GM13976 (cell line): ENCODE measurements at places on chromosomes 4 and X.

GRCh38 chr4:129446074-129446473, 350.1 kb downstream of the C4orf33 start:
- DNase-seq, result no peak

DNA sequence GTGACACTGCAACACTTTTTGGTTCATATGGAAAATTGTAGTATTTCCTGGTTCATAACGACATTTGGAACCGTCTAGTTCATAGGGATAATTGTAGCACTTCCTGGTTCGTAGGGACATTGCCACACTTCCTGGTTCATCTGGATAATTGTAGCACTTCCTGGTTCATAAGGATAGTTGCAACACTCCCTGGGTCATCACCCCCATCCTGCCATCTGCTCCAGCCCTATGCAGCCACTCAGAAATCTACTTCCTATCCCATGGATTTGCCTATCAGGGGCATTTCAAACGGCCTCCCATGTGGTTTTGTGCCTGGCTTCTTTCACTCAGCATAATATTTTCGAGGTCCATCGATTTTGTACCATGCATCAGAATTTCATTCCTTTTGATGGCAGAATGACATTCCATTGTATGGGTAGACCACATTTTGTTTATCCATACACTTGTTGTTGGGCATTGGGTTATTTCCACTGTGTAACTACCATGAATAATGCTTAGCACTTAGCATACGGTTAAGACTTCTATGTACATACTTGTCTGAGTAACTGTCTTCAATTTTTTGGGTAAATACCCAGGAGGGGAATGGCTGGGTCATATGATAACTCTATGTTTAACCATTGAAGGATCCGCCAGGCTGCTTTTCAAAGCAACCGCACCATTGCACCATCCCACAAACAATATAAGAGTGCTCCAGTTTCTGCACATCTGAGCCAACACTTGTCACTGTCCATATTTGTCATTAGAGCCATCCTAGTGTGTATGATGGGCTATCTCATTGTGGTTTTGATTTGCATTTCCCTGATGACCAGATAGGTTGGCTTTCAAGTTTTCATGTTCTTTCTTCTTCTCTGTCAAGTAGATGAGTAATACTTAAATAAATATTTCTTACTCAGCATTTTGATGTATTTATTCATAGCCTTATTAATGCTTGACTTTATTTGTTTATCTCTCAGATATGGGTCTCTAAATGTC, 58.3 kb upstream of the CD99 start:
- no peak for DNase-seq

DNA sequence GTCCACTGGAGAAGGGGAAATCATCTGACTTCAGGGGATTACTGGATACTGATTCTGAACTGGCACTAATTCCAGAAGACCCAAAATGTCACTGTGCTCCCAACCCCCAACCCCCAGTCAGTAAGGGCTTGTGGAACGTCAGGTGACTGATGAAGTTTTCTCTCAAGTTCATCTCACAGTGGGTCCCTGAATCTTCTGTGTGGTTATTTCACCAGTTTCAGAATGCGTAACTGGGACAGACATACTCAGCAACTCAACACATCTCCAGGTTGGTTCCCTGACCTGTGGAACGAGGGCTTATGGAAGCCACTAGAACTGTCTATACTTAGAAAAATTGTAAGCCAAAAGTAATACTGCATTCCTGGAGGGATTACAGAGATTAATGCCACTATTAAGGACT, 45.3 kb downstream of the DDX60L start:
- no peak for DNase-seq

DNA sequence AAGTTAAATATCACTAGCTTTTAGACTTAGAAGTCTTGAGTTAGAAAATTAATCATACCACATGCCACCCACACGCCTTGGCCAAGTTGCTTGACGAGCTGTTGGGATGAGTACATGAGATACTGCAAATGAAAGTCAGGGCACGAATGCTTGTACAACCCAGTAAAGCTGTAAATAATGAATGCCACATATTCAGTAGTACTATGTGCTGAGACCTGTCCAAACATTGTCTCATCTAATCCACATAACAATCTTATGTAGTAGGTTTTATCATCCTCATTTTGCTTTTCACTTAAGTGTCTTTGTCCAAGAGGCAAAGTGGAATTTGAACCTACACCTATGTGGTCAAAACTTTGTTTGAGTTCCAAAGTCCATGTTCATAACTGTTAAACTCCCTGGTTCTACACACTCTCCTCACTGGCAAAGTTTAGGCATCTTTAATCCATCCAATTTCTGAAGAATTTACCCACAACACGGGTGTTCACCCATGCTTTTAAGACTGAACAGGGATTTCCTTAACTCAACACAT, 74.1 kb downstream of the LDB2 start:
- DNase-seq, result no peak

- DNase-seq, result no peak
Measured at GRCh38 chr4:17397611-17398010, 114.3 kb downstream of the QDPR start.

GRCh38 chr4:174120446-174121295, 162.8 kb downstream of the FBXO8 start:
- DNase-seq, result peak; percentile 42

DNA sequence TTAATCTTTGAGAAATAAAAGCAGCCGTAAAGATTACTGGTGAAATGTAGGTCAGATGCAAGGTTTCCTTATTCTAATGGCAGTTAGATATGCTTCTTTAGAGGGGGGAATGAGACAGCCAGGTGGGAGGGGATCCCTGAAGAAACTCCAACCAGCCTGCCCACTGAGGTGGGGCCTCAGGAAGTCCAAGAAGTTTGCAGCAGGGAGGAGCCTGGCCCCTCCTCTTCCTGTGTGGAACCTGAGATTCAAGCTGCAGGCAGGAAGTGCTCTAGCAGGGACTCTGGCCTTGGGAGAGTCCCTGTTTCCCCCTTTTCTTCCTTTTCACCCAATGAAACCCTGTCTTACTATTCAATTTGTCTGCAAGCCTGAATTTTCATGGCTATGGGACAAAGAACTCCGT, 101.4 kb upstream of the SLITRK2 start:
- no peak for DNase-seq

GRCh38 chr4:26839534-26839951, 21.1 kb upstream of the STIM2 start:
- no peak for DNase-seq

DNA sequence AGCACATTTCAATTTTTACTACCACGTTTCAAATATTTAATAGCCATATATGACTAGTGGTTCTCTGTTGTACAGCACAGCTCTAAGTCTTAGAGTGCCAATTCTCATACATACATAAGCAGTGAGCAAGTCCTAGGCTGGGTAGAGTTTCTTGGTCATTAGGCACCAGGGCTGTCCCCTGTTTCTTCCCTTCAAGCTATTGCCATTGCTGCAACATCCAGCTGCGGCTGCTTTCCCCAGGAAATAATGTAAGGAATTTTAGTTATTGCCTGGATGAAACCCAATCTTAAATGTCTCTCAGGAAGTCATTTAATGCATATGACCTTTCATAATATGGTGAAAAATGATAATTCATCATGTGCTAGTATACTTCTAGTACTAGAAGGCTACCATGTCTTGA, 74.1 kb upstream of the PPP3CA start:
- no peak for DNase-seq

GRCh38 chrX:6363188-6363587, 134.5 kb upstream of the NLGN4X start:
- no peak for DNase-seq

- DNase-seq, result no peak
Measured at GRCh38 chr4:105930698-105931097, 35.4 kb downstream of the NPNT start.

DNA sequence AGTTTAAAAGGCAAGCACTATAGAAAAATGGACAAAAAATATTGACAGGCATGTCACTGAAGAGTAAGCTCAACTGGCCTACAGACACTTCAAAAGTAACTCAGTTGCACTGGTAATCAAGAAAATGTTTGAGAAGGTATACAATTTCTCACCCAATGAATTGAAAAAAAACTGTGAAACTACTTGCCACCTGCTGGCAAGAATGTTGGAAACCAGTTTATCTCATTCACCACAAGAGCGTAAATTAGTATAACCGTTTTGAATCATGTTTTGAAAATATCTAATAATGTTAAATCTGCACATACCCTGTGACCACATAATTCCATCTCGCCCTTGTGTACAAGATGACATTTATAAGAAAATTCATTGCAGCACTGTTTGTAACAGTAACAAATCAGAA, 31.7 kb downstream of the TXK start:
- DNase-seq, result no peak

GRCh38 chr4:1055721-1056590, 44.5 kb downstream of the FGFRL1 start:
- DNase-seq, result peak; percentile 78

DNA sequence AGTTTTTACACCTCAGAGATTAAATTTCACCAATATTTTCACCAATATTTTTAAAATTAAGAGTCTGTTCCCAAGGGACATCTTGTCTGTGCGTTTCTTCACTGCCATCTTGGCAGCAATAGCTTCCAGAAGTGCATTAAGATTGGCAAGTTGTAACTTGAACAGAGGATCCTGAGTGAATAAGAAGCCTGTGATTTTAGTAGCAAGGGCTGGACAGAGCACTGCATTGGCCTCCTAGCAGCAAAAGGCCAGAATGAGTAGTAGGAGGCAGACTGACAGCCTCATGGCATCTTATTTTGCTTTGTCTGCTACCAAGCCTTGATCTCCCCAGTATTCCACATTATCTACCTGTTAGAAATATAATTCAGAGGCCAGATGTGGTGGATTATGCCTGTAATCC, 138.4 kb downstream of the CPE start:
- no peak for DNase-seq

DNA sequence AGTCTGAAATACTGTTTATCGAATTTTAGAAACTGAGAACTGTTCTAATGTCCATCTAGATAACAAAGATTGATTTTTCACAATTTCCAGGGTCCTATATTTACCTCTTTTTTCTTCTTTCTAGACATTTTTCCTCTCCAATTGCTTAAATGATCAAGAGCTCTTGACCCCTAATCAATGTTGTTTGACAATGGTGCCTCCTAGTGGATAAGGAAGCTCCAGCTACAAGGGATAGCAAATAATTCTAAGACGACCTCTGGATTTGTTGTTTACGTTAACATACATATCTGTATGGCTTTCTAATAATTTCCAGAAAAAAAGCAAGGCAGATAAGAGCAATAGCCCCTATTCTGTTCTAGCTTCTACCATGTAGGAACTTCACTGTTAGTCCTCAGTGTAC, 35.8 kb downstream of the GPR82 start:
- DNase-seq, result peak; percentile 39

DNA sequence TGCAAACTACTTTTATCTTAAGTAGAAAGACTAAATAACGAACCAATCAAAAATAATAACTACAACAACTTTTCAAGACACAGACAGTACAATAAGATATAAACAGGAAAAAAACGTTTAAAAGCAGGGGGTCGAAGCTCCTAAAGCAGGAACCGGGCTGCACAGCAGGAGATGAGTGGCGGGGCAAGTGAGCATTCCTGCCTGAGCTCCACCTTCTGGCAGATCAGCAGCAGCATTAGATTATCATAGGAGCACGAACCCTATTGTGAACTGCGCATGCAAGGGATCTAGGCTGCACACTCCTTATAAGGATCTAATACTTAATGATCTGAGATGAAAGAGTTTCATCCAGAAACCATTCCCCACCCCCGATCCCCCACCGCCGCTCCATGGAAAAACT, 146.2 kb downstream of the TEX11 start:
- no peak for DNase-seq

GRCh38 chrX:42567268-42567667, 210.7 kb downstream of the PPP1R2C start:
- DNase-seq, result no peak

- DNase-seq, result peak; percentile 45
Measured at GRCh38 chrX:131987252-131987651, 35.9 kb upstream of the STK26 start.

DNA sequence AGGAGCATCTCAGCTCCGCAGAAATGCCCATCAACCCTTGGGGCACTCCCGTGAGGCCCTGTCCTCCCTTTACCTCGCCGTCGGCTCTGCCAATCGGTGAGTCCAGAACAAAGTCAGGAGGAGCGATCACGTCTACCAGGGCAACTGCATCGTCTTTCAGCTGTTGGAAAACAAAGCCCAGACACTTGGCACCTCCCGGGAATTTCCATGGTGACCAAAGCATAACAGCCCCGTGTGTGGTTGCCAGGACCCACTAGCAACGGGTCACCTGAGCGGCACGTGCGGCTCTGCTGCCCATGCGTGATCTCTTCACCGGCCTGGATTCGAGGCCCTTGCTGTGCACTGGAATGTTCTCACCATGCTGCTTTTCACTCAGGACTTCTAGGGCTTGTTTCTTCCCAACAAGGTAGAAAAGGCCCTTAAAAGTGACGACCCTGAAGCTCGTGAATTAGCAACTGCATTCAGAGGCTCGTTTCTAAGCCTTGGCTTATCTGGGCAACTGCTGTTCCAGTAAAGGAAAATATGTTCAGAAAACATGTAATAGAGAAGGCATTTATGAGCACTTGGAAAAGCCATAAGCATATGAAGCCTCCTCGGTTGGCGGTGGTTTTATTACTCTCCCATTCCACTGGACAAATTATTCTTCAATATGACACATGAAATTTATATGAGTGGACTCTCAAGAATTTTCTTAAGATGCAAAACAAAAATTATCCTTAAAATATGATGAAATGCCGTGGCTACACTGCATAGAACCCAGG, 69.5 kb downstream of the ACOX3 start:
- no peak for DNase-seq

GRCh38 chr4:81166458-81167160, 48.4 kb downstream of the PRKG2 start:
- DNase-seq, result no peak

- DNase-seq, result no peak
Measured at GRCh38 chr4:53592122-53592521, 836 bp upstream of the LNX1 start.

DNA sequence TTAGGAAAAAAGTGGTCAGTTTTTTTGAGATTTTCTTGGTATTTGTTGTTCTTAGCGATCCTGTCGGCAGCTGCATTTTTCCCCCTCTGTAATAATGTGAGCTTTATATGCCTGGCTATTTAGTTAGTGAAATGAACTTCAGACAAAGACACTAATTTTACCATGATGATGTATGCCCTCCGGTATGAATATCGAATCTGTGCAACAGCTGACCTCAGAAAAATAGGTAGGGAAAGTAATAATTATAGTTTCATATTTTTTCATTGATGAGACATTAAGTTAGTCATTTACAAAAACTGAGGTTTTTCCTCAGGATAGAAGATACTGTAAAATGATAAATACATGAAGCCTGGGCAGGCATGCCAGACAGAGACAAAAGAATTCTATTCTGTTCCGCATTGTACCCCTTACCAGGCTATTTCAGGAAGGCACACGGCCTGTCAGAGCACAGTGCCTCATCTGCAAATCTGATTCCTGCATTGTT, 155.8 kb downstream of the SHROOM3 start:
- DNase-seq, result no peak

DNA sequence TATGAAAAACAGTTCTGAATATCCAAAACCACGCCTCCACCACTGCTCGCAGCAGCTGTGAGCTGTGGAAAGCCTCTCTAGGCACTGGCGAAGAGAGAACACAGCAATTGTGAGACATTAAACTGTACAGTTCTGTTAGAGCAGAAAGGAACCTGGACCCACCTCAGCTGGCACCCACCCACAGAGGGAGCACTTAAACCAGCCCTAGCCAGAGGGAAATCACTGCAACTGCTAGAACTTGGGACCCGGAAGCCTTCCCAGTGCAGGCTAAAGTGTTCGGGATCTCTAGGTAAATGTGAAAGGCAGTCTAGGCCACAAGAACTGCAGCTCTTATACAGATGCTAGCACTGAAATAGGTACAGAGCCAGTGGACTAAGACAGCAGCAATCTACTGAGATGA, 308.8 kb downstream of the PRR32 start:
- no peak for DNase-seq
